ENCODE measurements at places on chromosomes 11 and 22.

DNA sequence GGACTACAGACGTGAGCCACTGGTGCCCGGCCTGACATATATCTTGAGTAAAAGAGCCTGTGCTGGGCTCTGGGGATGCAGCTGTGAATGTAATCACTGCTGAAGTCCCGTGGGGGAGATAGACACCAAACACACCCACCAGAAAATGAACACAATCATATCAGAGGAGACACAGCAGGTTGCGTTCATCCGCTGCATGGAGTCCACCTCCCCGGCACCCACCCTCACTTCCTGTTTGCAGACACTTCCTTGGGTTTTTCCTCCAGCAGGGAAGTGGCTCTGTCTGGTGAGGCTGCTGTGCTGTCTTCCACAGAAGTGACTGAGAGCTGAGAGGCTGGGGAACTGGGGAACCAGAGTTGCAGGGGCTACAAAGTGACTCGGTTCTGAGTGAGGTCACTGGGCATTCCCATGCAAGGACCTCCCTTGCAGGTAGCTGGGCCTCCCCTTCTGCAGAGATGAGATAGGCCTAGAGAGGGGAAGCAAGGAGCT lies 7.2 kb downstream of the MICALL1 start:
- no peak for DNase-seq

DNA sequence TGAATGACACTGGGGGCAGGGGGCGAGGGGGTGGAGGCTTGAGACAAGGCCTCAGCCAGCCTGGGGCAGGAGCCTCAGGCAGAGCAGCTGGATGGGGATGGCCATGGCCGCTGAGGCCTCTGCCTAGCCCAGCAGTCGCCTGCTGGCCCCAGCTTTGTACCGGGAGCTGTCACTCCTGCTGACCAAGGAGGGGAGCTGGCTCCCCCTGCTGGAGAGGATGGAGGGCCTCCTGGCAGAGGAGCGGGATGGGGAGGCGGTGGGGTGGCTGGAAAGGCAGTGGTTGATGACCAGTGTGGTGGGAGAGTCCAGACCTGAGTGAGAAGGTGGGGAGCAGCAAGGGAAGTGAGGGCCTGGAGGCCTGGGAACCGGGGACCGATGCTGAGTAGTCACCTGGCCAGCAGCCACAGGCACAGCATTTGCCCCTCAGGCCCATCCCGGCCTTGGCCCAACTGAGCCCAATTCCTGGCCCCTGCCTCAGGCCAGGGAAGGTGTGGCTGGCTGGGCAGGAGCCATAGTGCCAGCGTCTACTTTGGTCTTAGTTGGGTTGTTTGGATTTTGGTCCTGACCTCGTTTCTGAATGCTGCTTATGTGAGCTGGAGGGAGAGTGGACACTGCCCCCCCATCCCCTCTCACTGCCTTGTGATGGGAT lies 6.0 kb upstream of the SUSD2 start:
- peak; percentile 77 for DNase-seq

GRCh38 chr11:96062134-96062533 lies 138.2 kb upstream of the MTMR2 start:
- no peak for DNase-seq

DNA sequence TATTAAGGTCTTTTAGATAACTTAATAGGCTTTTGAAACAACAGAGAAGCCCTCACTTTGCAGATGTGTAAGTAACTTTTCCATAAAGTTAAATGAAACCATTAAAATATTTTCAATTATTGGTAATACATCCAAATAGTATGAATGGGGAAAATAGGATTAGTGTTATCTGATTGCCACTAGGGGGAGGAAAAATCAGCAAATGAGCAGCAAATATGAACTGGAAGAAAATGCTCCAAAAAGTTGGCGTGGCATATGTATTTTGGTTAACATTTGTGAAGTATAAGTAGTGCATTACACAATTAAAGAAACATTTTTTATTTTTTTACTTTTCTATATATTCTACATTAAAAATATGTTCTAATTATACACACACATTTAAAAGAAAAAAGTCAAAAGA lies 259.8 kb upstream of the ANO5 start:
- no peak for DNase-seq

GRCh38 chr11:63919267-63920125 lies 2.5 kb upstream of the RCOR2 start:
- peak; percentile 80 for DNase-seq

GRCh38 chr11:102810950-102811660 lies 13.1 kb upstream of the MMP1 start:
- DNase-seq = no peak

DNA sequence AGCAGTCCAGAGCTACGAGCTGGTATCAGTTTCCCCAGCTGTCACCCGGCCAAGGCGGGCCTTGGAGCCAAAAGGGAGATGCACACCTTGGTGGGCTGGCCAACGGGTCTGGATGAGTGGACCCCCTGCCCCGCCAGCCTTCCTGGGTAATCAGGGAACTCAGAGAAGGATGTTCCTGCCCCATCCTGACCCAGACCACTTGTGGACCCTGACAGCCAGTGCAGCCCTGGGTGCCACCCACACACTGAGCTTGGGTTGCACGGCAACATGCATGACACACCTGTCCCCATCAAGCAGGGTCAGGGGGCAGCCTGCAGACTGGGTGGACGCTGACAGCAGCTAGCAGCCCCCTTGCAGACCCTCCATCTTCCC lies 8.6 kb downstream of the SLC25A1 start:
- no peak for DNase-seq

GRCh38 chr11:130582981-130583380 lies 134.5 kb downstream of the ADAMTS15 start:
- no peak for DNase-seq

GRCh38 chr22:50157709-50158375 lies 12.7 kb upstream of the PANX2 start:
- peak; percentile 77 for DNase-seq

GRCh38 chr11:2816523-2816922 lies 69.1 kb downstream of the CDKN1C start:
- no peak for DNase-seq
